Thoracic aorta (tissue), 2 donors: ENCODE measurements at places on chromosomes 6 and 20.

DNA sequence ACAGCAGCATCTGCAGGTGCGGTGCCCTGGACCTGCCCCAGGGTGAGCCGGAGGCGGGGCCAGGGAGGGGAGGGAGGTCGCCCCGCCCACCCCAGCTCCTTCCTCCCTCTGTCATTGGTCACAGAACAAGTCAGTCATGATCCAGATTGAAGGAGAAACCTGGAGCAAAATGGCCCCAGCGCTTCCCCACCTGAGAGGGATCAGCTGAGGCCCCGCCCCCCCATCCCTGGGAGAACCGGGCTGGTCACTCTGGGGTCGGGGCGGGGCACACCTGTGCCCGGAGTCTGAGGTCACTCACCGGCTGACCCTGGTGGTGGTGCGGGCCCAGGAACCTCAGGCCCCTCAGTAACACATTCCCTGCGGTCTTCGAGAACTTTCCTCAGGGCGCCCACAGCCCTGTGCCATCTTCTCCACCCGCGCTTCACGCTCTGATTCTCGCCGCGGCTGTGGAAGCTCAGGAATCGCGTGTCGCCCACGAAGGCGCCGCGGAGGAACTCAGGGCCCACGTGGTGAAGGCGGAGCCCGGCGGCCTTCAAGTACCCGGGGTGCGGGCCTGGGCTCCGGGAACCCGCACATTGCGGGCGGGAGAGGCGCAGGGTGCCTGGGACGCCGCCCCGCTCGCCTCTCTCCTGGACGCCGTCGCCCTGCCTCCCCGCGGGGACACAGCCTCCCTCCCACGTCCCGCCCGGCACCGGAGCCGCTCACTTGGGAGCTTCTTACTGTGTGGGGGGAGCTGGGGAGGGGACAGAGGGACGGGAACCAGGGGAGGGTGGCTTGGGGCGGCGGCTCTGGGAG is 36.4 kb upstream of the HLA-C start:
- DNase-seq = no peak

- no peak for DNase-seq
Observed at GRCh38 chr6:157800420-157801237, 22.4 kb upstream of the SNX9 start.

- DNase-seq = no peak
Observed at GRCh38 chr20:13788167-13788834, 3.5 kb downstream of the NDUFAF5 start.

- DNase-seq = no peak
Observed at GRCh38 chr20:25565578-25566157, 19.7 kb downstream of the NINL start.

GRCh38 chr6:33822575-33823395 is 19.0 kb upstream of the MLN start:
- DNase-seq = no peak

DNA sequence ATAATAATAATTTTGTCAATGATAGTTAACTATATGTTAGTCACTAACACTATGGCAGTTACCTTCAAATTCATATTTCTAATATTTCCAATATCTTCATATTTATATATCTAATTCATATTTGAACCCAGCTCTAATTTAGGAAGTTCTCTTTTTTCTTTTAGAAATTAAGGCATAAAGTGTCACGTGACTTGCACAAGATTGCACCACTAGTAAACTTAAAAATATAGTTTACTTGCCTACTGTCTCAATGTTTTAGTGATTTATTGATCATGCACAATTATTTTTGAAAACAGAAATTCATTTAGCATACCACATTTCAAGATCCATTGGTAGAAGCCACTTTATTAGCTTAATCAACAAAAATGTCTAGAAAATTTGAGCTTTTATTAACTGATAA is 508.7 kb upstream of the ZNF337 start:
- DNase-seq = no peak

GRCh38 chr6:17423026-17423425 is 29.6 kb downstream of the CAP2 start:
- no peak for DNase-seq

DNA sequence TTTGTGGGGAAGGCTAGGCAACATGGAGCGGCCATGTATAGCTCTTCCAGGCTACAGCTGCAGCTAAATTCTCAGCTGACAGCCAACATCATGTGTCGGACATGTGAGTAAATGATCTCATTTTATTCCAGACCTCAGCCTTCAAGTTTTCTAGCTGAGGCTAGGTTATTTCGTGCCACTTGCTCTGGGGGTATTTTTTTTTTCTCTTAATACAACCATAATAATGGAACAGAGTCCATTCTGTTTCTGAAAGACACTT is 573.5 kb downstream of the CD109 start:
- no peak for DNase-seq

GRCh38 chr6:68279793-68280557 is 355.1 kb upstream of the ADGRB3 start:
- DNase-seq = no peak
